ENCODE measurements at places on chromosomes 1 and 21.

DNA sequence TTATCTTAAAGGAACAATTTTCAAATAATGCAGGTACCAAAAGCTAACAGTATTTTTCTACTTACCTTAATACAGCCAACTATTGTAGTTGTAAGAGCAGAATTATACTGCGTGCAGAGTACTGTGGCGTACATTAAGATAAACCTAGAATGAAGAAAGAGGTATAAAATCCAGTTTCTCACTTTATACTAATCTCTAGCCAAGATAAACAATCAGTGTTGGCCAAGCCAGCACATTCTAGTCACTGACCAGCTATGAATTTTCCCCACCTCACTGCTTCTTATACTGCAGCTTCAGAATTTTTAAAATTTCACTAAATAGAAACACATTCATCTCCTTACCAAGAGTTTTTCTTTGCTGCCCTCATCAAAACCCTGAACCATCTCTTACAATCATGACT is 33.6 kb downstream of the SLC35D1 start:
- no peak for DNase-seq

- no peak for DNase-seq
Measured at GRCh38 chr1:15282810-15283474, 35.9 kb downstream of the FHAD1 start.

DNA sequence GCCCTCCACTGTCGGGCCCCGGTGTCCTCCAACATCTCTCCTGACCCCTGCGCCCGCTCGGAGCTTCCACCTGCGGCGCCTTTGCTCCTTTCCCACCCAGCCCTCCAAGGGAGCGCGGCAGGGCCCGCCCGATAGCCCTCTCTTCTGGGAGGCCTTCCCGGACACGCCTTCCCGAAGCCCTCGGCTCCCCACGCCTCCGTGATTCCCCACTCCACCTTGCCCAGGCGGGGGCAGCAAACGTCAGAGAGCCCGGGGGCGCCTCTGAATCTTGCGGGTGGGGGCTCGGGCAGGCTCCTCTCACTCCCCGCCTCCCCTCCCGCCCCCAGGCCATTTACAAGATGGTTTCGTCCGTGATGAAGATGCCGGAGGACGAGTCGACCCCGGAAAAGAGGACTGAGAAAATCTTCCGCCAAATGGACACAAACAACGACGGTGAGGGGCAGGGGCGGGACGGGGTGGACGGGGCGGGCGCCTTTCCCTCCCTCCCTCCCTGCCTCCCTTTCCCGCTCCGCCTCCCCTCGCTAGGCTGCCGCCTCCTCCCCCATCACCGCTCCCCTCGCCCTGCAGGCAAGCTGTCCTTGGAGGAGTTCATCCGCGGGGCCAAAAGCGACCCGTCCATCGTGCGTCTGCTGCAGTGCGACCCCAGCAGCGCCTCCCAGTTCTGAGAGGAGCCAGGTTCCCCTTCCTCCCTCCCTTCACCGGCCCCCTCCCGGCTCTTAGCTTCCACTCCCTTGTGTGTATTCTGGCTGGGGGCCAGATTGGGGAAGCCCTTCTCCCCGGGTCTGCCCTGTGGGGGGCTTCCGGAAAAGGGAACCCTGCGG is 7.1 kb downstream of the HPCA start:
- DNase-seq, result no peak

- DNase-seq, result peak; percentile 9
Measured at GRCh38 chr1:160251687-160252526, 10.4 kb downstream of the DCAF8 start.

GRCh38 chr1:206770531-206771337 is at the start of gene IL19:
Gene IL19 (plus strand): TSS chr1:206770773. CDS start chr1:206836663, 65,890 bp downstream.
- no peak for DNase-seq

- no peak for DNase-seq
Measured at GRCh38 chr1:236604905-236605806, 840 bp upstream of the HEATR1 start.

GRCh38 chr1:214466403-214467077 is 84.9 kb downstream of the PTPN14 start:
- no peak for DNase-seq

DNA sequence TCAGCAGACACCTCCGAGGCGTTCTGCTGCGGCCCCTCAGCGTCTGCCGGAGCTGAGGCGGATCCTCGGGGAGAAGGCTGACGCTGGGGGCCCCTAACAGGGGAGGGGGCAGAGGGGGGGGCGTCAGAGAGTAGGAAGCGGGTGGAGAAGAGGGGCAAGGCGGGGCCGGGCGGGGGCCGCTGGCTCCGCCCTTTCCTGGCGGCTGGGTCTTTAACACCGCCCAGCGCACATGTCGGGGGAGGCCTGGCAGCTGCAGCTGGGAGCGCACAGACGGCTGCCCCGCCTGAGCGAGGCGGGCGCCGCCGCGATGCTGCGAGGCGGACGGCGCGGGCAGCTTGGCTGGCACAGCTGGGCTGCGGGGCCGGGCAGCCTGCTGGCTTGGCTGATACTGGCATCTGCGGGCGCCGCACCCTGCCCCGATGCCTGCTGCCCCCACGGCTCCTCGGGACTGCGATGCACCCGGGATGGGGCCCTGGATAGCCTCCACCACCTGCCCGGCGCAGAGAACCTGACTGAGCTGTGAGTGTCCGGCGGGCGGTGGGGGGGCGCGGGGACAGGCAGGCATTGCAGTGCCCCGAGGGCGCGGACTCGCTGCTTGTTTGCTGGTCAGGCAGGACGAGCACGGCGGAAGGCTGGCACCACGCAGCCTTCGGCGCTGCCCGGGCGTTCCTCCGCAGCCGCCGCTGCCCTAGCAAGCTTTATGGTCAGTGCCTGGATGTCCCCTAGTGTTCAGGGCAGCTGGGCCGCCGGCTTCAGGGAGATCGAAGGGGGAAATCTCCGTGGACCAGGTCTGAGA is at the start of gene NTRK1:
TSS of gene NTRK1 (plus strand) at position 238 of the 796 bp plus-strand sequence. CDS start at position 308, 70 bp downstream.
- peak; percentile 44 for DNase-seq

DNA sequence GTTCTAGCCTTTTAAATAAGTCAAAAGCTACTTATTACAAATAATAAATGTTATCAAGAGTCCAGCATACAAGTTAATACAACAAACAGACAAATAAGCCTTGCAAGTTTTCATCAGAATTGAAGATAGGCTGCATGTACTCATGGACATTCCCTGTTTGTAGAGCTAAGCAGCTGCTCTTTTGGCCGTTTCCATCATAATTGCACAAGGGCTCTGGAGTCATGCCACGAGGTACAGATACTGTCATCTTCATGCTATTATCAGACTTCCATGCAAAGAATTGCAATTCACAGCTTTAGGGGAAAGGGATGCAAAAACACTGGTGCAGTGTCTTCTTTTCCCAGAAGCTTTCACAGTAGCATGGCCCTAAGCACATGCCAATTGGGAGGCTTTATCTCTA is 52.8 kb upstream of the TBX15 start:
- no peak for DNase-seq

DNA sequence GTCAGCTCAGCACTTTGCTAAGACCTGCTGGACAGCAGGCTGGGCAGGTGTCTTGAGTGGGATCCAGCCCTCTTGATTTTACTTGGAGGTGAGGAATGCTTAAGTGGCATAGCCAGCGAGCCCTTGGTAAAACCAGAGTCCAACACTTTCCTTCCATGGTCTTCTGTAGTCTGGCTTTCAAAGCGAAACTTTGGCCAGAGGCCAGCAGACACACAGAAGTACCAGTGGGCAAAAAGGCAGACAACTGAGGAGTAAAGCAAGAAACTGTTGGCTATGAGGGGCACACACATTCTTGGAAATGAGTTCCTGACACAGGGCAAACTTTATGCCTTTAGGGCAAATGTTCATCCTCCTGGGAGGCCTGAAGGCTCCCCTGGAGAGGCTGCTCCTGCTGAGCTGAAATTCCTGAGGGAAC is 281.0 kb upstream of the POU3F1 start:
- no peak for DNase-seq

GRCh38 chr1:81231729-81232038 is 569.0 kb upstream of the ADGRL2 start:
- DNase-seq, result no peak

- DNase-seq, result no peak
Measured at GRCh38 chr1:118998171-118998570, 10.0 kb upstream of the TBX15 start.

- no peak for DNase-seq
Measured at GRCh38 chr1:65323246-65323645, 13.9 kb downstream of the DNAJC6 start.

- no peak for DNase-seq
Measured at GRCh38 chr1:203058676-203058935, 27.2 kb downstream of the MYOG start.

- DNase-seq, result no peak
Measured at GRCh38 chr1:1187938-1188337, 14.3 kb downstream of the TTLL10 start.

DNA sequence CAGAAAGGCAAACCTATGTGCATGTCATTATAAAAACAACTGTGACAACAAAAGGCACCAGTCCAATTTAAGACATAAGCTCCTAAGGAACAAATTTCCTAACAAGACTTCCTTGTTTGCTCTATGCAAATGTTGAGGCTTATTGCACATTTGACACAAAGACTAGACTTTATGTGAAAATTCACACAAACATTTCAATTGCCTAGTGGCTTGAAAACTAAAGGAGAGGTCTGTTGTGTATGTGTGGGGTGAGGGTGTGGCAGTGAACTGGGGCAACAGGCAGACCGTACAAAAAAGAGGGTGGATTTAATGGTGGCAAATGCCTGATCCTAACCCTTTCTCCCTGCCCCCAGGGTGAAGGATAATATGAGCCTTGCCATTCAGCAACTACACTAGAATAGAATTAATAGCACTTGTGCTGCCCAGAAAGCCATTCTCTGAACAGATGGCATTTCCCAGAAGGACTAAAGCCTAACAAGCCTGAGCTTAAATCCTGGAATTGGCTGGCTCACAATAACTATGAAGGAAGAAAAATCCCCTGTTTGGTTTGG is 73.9 kb downstream of the GLUL start:
- no peak for DNase-seq

- DNase-seq, result no peak
Measured at GRCh38 chr21:35081861-35082260, 32.8 kb upstream of the RUNX1 start.

- no peak for DNase-seq
Measured at GRCh38 chr1:195899762-195900352, 708.4 kb downstream of the KCNT2 start.

GRCh38 chr1:28718586-28719331 is 18.0 kb upstream of the YTHDF2 start:
- no peak for DNase-seq

GRCh38 chr21:33937146-33937545 is 21.5 kb upstream of the ATP5PO start:
- DNase-seq, result no peak

- DNase-seq, result no peak
Measured at GRCh38 chr1:3271866-3272265, 182.6 kb upstream of the ARHGEF16 start.

GRCh38 chr1:119079881-119080280 is 60.6 kb downstream of the WARS2 start:
- DNase-seq, result no peak

GRCh38 chr1:163071405-163072255 is 2.5 kb downstream of the RGS4 start:
- no peak for DNase-seq

GRCh38 chr1:147504801-147505311 is 36.4 kb upstream of the BCL9 start:
- DNase-seq, result no peak

DNA sequence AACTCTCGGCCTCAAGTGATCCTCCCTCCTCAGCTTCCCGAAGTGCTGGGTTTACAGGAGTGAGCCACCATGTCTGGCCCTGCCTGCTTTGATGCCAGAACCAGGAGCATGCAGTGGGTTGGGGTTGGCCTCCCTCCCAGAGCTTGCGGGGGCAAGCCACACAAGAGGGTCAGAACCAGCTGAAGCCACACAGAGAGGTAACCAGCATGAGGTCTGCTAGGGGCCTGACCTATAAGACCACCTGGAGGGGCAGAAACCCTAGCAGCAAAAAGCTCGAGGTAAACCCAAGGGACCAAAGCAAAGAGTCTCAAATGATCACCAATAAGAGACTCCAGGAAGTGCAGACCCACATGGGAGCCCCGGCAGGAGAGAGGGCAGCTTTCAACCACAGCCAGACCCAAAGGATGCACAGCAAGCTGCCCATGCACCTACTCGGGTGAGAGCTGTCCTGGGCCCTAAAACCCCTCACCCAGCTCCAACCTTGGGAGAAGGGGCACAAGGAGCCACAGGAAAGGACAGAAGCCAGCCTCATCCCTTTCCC is 81.2 kb downstream of the TOMM20 start:
- no peak for DNase-seq

GRCh38 chr1:150065184-150065871 is 2.2 kb upstream of the VPS45 start:
- DNase-seq, result no peak

- DNase-seq, result no peak
Measured at GRCh38 chr1:54246116-54246721, 46.3 kb downstream of the MRPL37 start.

GRCh38 chr1:22140694-22141093 is 2.2 kb downstream of the WNT4 start:
- DNase-seq, result no peak

DNA sequence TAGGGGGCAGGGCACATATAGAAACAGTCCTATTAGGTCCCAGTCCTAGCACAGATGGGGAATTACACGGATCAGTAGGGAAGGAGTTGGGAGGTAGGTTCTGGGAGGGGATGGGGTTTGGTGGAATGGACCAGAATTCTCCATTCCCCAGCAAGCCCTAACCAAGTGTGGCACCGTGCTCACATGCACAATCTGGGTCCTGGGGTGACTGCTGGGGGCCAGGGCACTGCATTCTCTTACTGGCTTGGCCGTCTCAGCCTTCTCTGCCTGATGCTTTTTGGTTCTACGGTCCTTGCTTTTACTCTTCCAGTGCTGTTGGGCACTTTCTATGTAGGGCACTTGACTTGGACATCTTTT is 53.9 kb downstream of the NENF start:
- DNase-seq, result no peak

DNA sequence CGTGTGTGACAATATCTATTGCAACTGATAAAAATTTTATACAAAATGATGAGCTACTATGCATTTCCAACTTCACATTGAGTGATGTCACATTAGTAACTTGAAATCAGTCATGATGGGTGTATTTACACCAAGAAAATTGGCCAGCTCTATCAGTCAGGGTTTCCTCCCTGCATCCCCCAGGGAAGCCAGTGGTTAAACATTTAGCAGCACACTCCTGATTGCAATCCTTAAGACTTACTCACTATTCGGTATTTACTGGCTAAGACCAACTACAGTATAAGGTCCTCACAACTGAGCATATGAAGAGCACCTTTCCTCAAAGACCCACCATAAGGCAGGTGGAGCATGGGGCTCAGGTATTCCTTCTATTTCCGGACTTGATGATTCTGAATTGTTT is 41.3 kb upstream of the PTGFRN start:
- no peak for DNase-seq

- DNase-seq, result no peak
Measured at GRCh38 chr1:36225283-36225899, 1.1 kb downstream of the THRAP3 start.

GRCh38 chr1:207362962-207363860 is 41.7 kb downstream of the CD55 start:
- no peak for DNase-seq

Measured in activated CD8-positive, alpha-beta memory T cell treated with anti-CD3 and anti-CD28 coated beads for 1 hour (primary cell).